SJCRH30 (cell line): ENCODE measurements at places on chromosomes 6 and 20. TPM values are rescaled to one million over a fixed set of nuclear protein-coding genes. Genes with fewer than 3 reads are reported as not detected.

- DNase-seq = no peak
Measured at GRCh38 chr6:115276881-115277565, 783.7 kb downstream of the FRK start.

- DNase-seq = no peak
Measured at GRCh38 chr6:82333781-82334180, 29.8 kb upstream of the TPBG start.

GRCh38 chr20:25006431-25007167 lies 14.0 kb upstream of the APMAP start:
- no peak for DNase-seq

SLC12A5 gene
- 3.8 and 8.6 TPM in 2 replicates for total RNA-seq

- DNase-seq = peak; percentile 74
Measured at GRCh38 chr6:52132292-52132691, 44.9 kb upstream of the PKHD1 start.

EPB41L1 gene
- total RNA-seq = 6.7 and 8.0 TPM in 2 replicates

- DNase-seq = peak; percentile 2
Measured at GRCh38 chr6:106363401-106364138, 3.1 kb downstream of the CRYBG1 start.

DNA sequence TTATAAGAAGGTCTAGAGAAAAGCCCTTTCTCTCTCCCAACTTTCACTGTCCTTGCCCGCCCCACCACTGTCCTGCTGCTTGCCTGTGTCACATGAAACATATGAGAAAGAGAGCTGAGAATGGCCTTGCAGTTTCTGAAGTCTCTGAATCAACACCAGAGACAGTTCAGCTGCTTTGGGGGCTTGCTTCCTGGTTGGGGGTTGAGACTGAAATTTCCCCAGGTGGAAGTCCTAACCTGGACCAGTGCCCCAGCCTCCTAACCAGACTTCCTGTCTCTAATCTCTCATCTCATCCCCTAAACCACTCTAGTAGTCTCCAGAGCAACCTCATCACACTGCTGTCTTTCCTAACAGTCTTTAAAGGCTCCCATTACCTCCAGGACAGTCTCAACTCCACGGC lies 10.7 kb downstream of the TRAM2 start:
- DNase-seq = no peak

BPIFA1 gene
- total RNA-seq = not detected in 2 replicates

GRCh38 chr6:136740050-136740974 lies 52.0 kb downstream of the MAP3K5 start:
- no peak for DNase-seq

- no peak for DNase-seq
Measured at GRCh38 chr20:37317994-37318640, 27.8 kb upstream of the SRC start.

- DNase-seq = no peak
Measured at GRCh38 chr6:148528292-148528691, 185.7 kb downstream of the SASH1 start.

DNA sequence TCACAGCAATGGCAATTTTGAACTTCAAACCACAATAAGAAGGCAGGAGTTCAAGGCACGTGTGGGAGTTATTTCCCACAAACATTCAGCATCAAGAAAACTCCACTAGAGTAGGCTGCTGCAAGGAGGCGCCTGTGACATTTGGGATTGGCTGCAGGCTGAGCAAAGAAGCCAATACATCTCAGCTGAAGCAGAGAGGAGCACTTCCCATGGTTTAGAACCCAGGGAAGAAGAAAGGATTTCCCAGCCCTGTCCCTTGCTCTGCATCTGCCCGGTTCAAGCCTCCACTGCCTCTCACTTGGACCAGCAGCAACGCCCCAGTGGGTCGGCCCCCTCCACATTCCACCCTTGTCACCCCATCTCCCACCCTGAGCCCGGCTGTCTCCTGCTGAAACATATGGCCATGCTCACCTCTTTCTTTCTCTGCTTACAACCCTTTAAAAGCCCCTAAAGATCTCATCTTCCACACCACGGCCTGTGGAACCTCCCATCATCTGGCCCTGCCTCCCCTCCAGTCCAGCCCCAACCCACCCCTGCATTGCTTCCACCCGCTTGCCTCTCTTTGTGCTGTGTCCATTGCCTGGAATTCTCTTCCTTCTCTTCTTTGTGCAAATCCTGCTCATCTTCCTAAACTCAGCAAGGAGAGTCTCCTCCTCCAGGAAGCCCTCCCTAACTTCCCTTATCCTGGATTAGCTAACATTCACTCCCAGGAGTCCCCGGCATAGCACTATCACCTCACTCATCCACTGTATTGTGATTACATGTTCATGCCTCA lies 128.3 kb downstream of the ANKRD60 start:
- DNase-seq = no peak

- DNase-seq = no peak
Measured at GRCh38 chr6:13769655-13770053, 44.7 kb downstream of the MCUR1 start.

DNA sequence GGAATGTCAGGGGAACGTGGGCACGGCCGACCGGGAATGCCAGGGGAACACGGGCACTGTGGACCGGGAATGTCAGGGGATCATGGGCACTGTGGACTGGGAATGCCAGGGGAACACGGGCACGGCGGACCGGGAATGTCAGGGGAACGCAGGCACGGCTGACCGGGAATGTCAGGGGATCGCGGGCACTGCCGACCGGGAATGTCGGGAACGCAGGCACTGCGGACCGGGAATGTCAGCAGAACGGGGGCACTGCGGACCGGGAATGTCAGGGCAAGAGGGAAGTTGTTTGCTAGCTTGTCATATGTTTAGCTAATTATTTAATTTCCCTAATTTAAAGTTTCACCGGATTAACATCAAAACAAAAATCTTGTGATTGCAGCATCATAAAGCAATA lies 37.4 kb upstream of the BHLHE23 start:
- DNase-seq = no peak

ATP6V1G2 gene
- total RNA-seq = 0.91 and 1.4 TPM in 2 replicates

GRCh38 chr20:33113387-33113908 lies 34.0 kb downstream of the BPIFB4 start:
- no peak for DNase-seq

RRAGD gene
- 61.3 and 63.8 TPM in 2 replicates for total RNA-seq

- DNase-seq = no peak
Measured at GRCh38 chr20:56423886-56424285, 11.8 kb downstream of the CASS4 start.

- DNase-seq = no peak
Measured at GRCh38 chr6:1815827-1816452, 206.2 kb downstream of the FOXC1 start.

DNA sequence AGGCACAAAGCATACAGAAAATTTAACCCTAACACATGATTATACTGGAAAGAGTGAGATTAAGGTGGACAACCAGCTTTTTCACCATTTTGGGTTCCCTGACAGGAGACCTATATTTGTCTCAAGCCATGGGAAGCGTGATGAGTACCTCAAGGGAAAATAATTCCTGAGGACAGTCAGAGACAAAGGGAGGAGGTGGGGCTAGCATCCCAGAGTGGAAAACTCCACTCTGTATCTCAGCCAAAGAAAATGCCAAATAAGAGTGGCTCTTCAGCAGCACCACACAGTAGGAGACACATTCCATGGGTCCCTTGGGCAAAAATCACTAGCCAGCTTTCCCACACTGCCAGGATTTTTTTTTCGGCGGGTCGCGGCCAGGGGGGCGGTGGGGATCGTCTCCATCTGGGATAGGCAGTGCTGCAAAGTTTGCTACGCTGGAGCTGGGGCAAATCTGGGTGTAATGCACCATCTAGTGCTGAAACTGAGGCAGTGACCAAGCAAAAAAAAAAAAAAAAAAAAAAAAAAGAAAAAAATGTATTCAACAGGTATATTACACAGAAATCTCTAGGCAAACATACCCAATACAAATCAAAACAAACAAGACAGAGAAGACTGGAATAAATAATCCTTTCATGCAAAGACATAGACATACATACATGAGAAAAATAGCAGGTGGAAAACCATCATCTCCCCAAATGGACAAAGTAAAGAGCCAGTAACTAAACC lies 77.3 kb upstream of the SLC35F1 start:
- DNase-seq = peak; percentile 49

DNA sequence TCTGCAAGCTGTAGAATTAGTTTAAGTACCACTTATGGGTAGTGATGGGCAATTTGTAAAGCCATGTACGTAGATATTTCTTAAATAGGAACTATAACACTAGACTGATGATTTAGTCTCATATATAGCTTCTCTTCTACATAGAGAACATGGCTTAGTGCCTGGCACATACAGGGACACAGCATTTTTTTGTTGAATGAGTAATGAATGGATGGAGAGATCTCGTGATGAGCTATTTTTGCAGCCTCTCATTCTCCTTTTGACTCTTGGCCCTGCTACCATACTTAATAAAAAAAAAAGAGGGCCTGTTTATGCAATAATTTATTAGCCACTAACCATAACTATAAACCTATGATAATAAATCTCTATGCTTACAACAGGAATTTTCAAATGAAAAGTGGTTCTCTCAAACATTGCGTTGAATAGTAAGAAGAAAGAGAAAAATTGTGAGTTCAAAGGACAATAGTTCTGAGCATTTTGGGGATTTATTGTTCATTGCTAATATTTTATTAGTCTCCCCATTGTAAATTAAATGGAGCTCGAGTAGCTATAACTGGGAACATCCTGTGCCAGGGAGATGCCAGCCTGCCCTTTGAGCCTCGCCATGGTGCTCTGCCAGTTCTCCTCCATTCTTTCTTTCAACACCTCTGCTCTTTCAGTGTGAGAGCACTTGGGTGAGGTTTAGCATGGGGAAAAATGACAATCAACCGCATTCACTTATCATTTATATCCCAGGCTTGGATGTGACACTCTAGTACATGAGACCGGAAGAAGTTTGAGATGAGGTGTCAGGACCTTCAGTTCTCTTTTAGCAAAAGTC lies 14.7 kb upstream of the RCAN2 start:
- DNase-seq = no peak

- no peak for DNase-seq
Measured at GRCh38 chr6:63926258-63926780, 290.7 kb downstream of the PHF3 start.
